ENCODE measurements at places on chromosomes 12 and 14. TPM values are rescaled to one million over a fixed set of nuclear protein-coding genes. Genes with fewer than 3 reads are reported as not detected.

GRCh38 chr14:92510972-92511371 is 2.6 kb upstream of the RIN3 start:
- no peak for DNase-seq
- H3K27ac ChIP-seq: no peak overlapping the region
- H3K36me3 ChIP-seq: peaks cover 8% of the 10 kb centered on the region
- H3K27me3 ChIP-seq: peaks cover 19% of the 10 kb centered on the region
- H3K4me3 ChIP-seq: no peak overlapping the region

- no peaks in the 10 kb centered on the region for H3K36me3 ChIP-seq
- peaks cover 2% of the 10 kb centered on the region for H3K27me3 ChIP-seq
- no peak overlapping the region for H3K4me3 ChIP-seq
These were observed 35.7 kb upstream of the ACTN1 start for GRCh38 chr14:69014829-69015259.

The CLEC4A gene
- total RNA-seq: 0.34 TPM

The B4GALNT1 gene
- total RNA-seq: 0.99 TPM
